ENCODE measurements at places on chromosomes 5 and 9.
A peak's percentile ranks its signal among the peaks of the same experiment; 100 is the strongest.

DNA sequence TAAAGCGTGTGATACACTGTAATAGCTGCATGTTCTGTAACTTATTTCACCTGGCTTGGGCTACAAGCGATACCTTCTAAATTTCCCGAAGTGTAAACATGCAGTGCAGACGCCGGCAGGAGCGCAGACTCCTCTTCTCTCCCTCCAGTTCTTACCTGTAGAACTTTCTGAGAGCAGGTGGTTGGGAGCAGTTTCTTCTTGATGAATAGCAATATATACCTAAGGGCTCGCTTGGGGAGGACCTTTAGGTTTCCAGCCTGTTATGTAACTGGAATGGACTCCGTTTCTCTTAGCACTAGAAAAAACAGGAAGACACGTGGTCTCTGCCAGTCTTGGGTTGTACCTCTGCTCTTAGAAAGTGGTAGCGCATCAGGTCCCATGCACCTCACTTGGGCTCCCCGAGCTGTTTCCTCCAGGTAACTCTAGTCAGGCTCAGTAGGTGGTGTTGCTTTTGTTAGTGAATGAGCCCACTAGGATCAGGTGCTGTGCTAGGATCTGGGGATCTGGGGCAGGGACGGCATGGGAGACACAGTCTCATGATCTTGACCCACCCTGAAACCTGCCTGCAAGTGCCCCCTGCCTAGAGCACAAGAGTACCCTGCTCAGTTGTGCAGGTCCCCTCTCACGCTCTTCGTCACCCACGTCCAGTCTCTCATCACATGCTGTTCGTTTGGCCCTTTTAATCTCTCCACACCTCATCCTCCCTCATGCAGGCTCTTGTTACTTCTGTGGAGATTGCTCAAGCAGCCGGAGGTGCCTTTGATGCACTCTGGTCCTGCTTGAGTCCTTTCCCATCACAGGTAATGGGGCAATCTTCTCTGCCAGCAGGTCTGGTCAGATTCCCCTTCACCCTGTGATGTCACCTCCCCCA, 2.8 kb downstream of the TENT4A start:
- no peak for DNase-seq

GRCh38 chr9:113650207-113651131, 186.9 kb downstream of the RGS3 start:
- DNase-seq, result peak; percentile 63

DNA sequence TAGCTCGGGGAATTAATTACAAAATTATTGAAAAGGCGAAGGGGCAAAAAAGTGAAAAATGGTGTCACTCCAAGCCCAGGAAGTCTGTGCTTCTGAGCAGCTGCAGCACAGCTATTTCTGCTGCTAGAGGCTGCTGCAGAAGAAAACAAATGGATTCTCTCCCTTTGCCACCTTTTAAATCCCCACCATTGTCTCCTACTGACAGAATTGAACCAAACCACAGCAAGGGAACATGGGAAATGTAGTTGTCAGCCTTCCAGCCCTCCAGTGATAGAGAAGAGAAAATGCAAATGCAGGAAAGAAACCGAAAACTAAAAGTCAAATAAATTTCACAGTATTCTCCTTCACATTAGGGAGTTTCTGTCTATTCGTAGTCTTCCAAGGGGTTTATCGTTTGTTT, 33.4 kb upstream of the CDC42SE2 start:
- no peak for DNase-seq

DNA sequence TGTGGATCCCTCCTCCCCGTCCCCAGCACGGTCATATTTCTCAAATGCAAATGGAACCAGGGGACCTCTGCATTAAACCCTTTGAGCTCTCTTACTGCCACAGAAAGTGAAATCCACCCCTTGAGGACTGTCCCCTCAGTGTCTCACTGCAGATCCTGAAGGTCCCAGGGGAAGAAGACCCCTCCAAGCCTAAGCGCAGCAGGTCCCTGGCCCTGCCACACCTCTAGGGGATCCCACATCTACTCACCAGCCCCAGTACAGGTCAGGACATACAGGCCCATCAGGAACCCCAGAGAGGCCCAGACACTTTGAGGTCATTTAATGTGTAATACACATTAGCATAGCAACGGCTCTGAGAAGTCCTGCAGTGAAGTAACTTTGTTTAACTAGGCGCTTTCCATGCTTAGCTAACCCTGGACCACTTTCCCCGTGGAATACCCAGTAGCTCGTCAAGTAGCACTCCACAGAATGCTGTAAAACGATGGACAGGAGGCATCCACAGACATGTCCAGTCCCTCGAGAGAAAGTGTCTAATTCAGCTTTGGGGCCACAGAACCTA, 54.7 kb upstream of the ALDH1B1 start:
- DNase-seq, result no peak

DNA sequence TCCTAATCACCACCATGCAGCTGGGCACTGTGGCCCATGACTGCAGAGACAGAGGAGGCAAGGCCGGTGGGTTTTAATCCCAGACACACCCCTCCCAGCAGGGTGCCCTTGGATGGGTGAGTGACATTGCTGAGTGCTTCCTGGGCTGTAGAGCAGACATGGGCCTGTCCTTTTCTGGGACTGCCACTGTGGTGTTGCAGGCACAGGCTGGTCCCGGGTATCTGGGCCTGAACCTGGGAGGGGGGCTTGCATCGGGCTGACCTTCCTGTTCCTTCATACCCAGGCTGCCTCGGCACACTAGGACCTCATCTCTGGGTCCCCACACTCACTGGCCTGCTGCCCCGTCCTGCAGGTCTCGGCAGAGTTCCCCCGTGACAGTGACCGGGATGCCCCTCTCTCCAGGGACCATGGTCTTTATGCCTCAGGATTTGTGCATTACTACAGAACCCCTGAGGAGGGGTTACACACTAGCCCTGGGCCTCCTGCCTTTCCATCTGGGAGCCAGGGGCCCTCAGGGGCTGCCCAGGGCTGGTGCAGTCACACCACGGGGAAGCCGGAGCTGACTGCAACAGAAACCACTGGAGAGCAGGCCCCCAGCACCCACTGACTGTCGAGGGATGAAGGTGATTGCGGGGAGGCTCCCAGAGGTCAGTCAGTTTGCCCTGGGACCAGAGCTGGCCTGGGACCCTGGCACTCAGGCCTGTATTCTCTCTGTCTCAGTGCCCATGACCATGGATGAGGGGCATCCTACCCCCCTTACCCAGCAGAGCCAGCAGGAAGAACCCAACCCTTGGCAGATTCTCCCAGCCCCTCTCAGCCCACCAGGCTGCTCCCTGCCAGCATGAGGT, 8.9 kb upstream of the SLC25A48 start:
- DNase-seq, result no peak

GRCh38 chr9:129416821-129417539, 203.9 kb downstream of the C9orf50 start:
- DNase-seq, result no peak

- DNase-seq, result no peak
Measured at GRCh38 chr9:137688261-137688660, 69.5 kb downstream of the EHMT1 start.

- peak; percentile 51 for DNase-seq
Measured at GRCh38 chr9:99451112-99451606, 229.1 kb downstream of the SEC61B start.

- DNase-seq, result no peak
Measured at GRCh38 chr9:74304598-74304997, 192.5 kb upstream of the RORB start.

- DNase-seq, result peak; percentile 93
Measured at GRCh38 chr9:100213730-100214477, 114.9 kb downstream of the INVS start.

DNA sequence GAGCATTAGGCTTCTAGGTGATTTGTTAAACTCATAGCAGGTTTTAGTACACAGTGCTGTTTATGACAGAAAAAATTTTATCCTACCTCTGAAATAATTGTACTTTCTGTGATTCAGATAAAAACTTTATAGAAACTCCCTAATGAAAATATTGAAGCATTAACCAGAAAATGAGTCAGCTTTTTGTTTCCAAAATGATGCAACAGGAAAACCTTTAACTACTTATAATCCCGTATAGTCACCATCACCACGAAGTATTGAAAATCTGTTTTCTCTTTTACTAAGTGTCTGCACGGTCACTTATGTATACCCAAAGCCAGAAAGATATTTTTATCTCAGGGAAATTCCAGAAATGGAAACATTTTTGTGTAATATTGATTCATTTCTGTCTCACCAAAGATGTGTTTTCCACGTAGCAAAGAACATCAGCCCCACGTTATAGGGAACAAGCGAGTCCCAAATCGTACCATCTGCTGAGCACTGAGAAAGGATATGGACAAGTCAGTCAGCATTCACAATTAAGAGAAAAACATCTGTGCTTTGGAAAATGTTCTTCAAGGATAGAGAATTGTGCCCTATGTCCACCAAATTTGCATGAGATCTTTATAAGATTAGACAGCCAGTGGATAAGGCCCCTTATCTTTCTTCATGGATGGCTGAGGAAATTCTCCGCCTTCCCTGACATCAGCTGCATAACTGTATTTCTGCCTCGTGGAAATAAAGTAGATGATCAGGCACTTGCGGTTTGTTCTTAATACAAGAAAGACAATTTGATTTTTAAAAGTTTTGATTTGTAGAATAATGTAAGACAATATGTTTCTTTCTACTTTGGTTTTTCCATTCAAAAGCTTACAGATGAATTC, 41.9 kb downstream of the TNFAIP8 start:
- peak; percentile 51 for DNase-seq

DNA sequence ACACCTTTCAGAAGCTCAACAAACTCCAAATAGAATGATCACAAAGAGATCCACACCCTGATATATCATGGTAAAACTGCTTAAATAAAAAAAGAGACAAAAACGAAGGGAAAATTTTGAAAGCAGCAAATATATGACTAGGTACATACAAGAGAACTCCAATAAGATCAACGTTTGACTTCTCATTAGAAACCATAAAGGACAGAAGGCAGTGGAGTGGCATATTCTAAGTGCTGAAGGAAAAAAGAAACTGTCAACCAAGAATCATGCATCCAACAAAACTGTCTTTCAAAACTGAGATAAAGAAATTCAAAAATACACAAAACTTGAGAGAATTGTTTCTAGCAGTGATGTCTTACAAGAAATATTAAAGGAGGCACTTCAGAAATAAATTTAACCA, 11.2 kb downstream of the SLC22A4 start:
- no peak for DNase-seq

GRCh38 chr9:84207491-84207951, 133.0 kb downstream of the SLC28A3 start:
- no peak for DNase-seq

- DNase-seq, result no peak
Measured at GRCh38 chr5:115577329-115577728, 24.9 kb downstream of the TICAM2 start.

- DNase-seq, result peak; percentile 61
Measured at GRCh38 chr5:168327994-168328393, 36.5 kb downstream of the WWC1 start.

DNA sequence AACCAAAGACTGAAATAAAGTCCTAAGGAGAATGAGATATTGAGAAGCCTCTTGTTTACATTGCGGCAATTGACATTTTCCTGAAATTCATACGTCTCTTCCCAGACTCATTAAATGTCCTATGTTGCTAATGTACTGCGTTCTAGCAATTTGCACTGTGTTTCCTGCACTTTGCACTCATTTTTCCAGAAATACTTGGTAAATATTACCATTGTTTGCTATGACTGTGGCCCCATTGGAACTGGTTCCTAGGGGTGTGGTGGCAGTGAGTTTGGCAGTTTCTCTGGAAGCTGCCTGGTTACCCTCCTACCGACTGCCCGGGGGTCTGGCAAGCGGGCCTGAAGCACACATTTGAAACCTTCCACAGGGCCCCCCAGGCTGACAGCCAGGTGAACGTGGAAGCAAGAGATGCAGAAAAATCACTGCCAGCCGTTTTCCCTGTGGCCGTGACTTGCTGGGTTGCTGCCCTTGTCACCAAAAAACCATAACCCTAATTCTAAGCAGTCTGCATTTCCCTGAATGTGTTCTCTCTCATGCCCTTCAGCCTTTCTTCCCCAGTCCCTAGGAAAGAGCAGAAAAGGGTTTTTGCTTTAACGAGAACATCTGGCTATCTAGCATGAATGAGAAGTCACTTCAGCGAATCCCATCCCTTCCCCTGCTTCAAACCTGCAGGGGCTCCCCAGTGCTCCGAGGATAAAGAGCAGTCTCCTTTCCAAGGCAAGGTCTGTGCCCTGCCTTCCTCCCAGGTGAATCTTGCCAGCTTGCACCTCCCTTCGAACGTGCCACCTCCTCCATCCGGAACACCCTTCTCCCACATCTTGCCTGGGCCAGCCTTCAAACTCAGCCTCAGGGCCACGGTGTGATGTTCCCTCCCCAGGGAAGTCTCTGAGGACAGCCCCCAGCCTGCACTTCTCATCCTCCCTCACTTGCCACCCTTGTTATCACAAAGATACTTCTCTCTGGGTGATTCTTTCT, 84.2 kb downstream of the AK8 start:
- no peak for DNase-seq

GRCh38 chr9:17588395-17588794, 9.5 kb downstream of the SH3GL2 start:
- DNase-seq, result no peak

DNA sequence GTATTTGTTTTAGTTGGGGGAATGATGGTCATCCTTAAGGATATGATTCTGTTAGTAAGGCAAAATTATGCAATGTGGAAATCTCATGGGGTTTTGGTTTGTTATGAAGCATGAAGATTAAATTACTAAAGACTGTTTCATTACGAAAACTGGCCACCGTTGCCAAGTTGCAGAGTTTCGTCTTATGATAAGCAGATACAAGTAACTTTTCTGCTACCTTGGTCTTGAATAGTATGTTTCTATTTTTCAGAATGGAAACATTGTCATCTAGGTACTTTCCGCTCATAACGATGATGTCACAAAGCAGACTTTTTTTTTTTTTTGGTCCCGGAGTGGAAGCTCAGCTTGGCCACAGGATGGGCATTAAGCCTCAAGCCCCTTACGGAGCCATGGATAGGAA, 4.2 kb downstream of the CCNI2 start:
- no peak for DNase-seq

GRCh38 chr5:14322437-14323187, 179.5 kb downstream of the TRIO start:
- no peak for DNase-seq

GRCh38 chr5:51377151-51378060, 5.8 kb upstream of the ISL1 start:
- no peak for DNase-seq

DNA sequence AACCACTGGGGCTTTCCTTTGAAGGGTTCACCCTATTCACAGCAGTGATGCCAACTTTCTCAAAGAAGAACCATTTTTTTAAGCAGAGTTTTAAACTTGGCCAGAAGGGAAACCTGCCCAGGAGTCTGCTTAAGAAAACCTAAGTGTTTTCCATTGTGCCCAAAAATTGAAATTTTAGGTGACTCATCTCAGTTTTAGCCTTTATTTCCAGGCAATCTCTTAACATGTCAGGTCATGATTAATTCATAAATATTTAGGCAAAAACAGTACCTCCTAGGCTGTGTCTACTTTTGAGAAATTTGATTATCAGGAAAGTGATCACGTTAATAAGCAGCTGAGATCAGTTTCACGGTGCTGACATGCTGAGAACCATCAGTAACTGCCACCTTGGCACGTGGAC, 61.9 kb downstream of the TLE1 start:
- no peak for DNase-seq

- no peak for DNase-seq
Measured at GRCh38 chr5:173662581-173663351, 46.3 kb upstream of the BOD1 start.
